Esophagus mucosa (tissue), 1 donor: ENCODE measurements at places on chromosomes 1 and 21.

- peak; percentile 42 for ATAC-seq
Observed at GRCh38 chr1:119372503-119373086, 4.0 kb downstream of the HAO2 start.

DNA sequence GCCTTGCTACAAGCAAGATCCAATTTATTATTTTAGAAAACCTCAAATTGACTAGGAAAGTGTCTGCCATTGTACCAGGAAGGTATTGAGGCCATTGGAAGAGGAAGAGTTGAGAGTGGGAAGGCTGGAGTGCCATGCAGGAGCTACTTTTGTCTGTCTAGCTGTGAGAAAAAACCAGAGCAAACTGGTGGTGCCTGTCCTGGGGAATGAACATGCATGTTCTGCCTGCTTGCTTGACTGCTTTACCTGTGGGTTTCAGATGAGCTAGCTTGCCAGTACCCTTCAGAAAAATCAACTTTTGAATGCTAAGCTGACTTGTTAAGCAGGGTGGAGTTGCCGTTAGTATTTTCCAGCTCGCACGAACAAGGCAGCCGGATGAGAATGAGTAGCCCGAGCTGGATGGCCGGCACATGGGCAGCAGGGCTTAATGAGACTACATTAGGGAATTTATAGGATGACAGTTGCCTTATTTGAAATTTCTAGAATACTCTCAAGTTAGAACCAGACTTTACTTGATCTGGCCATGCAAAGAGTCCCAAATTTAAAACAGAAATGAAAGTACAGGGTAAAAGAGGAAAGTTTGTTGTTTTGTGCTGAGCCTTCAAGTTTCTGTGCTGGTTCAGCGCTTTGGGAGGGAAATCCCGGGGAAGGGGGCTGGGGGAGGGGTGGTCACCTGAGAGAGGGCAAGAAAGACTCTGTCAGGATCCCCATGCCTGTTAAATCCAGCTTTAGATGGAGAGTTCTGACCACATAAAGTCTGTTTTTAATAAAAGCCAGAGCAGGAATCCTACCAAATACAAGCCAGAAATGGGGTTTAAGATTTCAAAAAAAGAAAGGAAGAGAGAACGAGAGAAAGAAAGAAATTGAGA lies 29.6 kb upstream of the C1orf105 start:
- peak; percentile 70 for ATAC-seq

- no peak for ATAC-seq
Observed at GRCh38 chr1:200786788-200787187, 48.1 kb downstream of the CAMSAP2 start.

GRCh38 chr1:24048205-24048869 lies 63.6 kb downstream of the MYOM3 start:
- ATAC-seq = no peak

DNA sequence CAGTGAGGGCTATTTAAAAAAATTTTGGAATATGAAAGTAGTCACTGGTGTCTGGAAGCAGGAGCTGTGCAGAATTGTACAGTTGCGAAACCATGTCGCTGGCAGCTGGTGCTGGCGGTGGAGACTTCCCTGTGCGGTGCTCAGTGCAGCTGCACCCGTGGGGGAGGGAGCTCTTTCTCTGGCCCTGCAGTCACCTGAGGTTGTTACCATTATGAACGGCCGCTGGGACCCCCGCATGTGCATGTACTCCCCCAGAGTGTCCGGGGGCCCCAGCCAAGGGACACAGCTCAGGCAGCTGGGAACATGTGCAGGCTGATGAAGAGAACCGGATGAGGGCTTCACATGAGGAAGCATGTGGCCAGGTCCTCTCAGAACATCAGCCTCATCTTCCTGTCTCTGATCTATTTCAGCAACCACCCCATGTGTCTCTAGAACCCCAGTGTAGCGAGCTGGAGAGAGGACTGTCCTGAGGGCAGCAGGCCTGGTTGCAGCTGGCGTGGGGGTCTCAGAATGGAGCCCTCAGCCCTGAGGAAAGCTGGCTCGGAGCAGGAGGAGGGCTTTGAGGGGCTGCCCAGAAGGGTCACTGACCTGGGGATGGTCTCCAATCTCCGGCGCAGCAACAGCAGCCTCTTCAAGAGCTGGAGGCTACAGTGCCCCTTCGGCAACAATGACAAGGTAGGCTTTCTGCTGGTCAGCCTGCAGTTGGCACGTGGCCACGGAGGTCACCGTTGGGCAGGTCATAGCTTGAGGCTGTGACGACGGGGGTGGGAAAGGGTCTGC lies at the start of gene TRPM2:
TSS of gene TRPM2 (plus strand) at position 431 of the 780 bp plus-strand sequence. CDS start at position 511, 80 bp downstream.
- peak; percentile 19 for ATAC-seq

DNA sequence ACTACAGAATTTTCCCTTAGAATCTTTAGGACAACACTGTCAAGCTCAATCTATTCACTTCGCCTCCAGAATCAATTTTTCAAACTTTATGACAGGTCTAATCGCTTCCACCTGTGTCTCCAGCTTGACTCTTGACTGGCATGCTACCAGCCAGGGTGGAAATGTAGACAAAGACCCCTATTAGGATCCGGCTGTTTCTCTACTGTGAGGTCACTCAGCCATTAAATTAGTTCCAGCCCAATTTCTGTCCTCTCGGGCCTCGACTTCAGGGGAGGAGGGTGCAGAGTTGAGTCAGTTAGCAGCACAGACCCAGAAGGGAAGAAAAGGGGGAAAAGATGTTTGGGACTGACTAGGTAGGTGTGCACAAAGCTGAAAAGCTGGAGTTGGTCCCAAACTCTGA lies 78.5 kb downstream of the HLCS start:
- ATAC-seq = no peak

DNA sequence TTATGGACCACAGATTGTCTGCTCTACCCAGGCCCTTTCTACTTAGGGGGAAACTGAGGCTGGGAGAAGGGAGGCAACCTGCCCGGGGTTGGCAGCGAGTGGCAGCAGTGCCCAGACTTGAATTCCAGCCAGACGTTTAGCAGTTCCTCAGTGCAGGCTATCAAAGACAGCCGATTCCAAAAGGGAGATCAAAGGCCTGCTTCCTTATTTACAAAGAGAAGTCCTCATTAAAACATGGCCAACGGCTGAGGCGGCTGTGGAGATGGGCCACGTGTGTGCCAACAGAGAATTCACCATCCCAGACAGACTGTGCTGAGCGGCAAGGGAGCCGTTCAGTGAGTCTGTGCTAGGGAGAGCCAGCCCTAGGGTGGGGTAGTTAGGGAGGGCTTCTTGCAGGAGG lies 27.7 kb downstream of the C1QB start:
- ATAC-seq = no peak

DNA sequence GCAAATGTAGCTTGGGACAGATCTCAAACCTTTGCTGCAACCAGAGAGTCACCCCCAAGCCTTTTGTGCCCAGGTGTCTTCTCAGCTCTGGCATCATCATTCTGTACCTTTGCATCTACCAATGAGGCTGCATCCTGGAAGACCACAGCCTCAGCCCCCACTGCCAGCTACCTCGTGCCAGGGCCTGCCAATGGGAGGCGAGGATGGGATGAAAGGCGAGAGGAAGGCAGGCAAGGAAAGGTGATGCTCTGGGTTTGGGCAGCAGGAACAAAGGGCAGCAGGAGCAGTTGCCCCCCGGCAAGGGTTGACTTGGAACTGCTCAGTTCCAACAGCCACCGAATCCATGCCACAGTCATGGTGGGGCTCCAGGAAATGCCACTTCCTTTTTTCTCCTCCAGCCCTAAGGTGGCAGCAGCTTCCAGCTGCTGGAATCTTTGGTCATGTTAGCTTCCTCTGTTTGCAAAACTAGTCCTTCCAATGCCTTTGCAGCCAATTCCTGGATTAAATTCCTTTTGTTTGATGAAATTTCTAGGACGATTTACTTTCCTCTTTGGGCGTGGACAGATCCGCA lies 651.6 kb downstream of the NPHP4 start:
- ATAC-seq = no peak

- ATAC-seq = no peak
Observed at GRCh38 chr1:214165850-214166374, 115.0 kb upstream of the SMYD2 start.

DNA sequence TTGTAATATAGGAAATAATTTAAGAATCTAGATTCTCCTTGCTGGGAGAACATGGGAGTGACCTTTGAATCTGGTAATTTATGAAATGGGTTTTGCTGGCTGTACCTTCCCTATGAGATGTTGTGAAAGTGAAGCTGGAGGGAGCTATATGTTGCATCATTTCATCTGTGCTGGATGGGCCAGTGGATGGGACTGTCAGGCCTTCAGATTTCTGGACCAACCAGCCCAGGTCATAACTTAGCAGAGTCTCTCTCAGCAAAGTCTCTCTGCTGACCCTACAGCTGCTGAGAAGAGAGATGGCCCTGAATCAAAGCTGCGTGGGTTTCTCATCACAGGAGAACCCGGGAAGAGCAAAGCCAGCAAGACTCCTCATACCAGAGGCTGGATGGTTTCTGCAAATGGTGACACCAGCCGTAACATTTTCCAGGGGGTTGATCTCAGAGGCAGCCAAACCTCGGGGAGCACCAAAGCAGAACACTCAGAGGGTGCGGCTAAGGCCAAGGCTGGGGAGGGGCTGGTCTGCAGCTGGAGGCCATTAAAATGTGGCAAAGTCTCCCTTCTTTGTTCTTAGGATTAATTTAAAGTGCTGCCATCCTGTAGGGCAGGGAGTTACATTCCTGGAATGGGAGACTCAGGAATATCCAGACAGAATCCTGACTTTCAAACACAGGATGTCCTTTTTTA lies 18.2 kb upstream of the PTGFRN start:
- ATAC-seq = no peak

GRCh38 chr1:54027848-54028247 lies 9.9 kb upstream of the LDLRAD1 start:
- ATAC-seq = no peak

GRCh38 chr1:20028125-20028524 lies 41.9 kb upstream of the PLA2G5 start:
- no peak for ATAC-seq

GRCh38 chr1:199173356-199173755 lies 534.5 kb downstream of the PTPRC start:
- ATAC-seq = no peak
